WTC11 (cell line): ENCODE measurements at places on chromosomes 2 and 18. TPM values are rescaled to one million over a fixed set of nuclear protein-coding genes. Genes with fewer than 3 reads are reported as not detected.
A peak's percentile ranks its signal among the peaks of the same experiment; 100 is the strongest.

The FTCDNL1 gene
- 0.85 to 2.1 TPM (median 1.8 TPM) in 3 replicates for total RNA-seq

The SDC1 gene
- 47.3 to 52.6 TPM (median 52.6 TPM) in 3 replicates for total RNA-seq

The PROC gene
- total RNA-seq: 0.30 to 0.59 TPM (median 0.39 TPM) in 3 replicates

The STARD6 gene
- total RNA-seq: 0.23 TPM in 1 of 3 replicates, not detected in the others

The PROKR1 gene
- total RNA-seq: 2.6 to 4.4 TPM (median 2.8 TPM) in 3 replicates

The CD8B2 gene
- 0.09 TPM in 1 of 3 replicates, not detected in the others for total RNA-seq

The ASB18 gene
- total RNA-seq: not detected in 3 replicates

The DSC1 gene
- total RNA-seq: not detected in 3 replicates

The HDLBP gene
- total RNA-seq: 330 to 368 TPM (median 346 TPM) in 3 replicates

GRCh38 chr18:21684731-21685130 is 19.8 kb downstream of the ABHD3 start:
- DNase-seq: no peak

DNA sequence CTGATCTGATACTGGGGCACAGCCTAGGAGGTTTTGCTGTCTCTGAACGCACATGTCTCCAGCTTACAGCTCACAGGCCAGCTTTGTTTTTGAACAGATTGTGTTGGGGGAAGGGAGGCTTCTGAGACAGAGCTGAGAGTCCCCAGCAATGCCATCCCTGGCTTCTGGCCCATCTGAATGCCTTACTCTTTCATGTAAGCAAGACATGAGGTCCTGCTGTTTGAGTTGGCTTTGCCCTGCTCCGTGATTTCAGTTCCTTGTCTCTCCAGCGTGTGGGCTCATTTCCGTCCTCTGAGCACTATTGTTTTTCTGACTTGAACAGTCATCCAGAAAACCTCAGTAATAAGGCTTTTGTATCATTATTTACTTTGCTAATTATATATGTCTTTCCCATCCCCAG is 194.9 kb upstream of the TNP1 start:
- no peak for DNase-seq

DNA sequence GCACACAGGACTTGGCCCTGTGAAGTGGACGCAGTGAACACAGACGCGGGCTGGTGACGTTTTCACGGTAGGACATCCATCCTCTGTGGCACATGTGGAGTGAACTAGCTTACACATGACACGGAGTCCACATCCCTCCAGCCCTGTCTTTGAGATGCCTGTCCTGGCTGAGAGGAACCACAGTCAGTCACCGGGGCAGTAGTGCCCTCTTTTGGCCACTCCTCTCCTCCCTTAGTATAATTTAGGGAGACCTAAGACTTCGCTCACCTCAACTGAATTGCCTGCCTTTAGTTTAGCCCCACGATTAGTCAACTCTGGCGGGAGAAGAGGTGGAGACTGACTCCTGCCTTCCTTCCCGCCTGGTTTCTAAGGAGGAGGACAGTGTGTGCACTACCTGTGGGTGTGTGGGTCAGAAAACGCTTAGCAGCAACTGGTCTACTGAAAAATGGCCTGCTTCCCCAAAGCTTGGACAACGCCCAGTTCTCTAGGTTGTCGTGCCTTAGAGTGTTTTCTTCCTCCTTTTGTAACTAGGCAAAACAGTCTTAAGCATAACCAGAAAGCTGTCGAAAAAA is 70.6 kb downstream of the MBP start:
- no peak for DNase-seq

DNA sequence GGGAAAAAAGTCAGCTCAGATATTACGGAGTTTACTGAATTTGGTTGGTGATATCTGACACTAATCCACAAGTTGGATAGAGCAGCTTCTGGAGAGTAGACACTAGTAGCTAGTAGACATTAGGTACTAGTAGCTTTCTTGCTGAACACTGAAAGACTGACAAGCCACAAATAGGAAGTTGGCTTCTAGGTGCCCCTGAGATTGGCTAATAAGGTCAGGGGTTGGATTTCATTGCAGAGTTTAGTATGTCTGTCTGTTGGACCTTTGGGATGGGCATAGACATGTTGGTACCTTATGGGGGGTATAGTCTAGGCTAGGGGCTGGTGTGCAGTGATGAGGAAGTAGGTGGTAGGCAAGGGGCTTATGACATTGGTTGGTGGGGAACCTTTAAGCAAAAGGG is 164.9 kb upstream of the LRRTM1 start:
- no peak for DNase-seq

- no peak for DNase-seq
Observed at GRCh38 chr2:148603562-148603920, 41.0 kb upstream of the EPC2 start.

DNA sequence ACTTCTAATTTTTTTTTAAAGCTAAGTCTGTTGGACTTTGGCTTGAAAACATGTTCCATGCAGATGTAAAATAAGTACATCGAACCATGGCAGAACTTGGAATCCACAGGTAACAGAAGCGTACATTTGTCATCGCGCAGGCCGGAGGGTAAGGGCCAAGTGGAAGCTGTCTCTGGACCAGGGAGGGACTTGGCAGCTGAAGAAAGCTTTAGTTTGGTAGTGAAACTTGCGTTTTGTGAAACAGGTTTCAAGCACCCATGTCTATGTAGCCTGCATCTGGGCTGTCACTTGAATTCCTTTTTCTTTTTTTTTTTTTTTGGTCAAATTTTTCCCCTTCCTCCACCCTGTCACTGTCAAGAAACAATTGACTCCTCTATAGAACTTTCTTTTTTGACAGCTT is 20.4 kb downstream of the GRHL1 start:
- DNase-seq: no peak

DNA sequence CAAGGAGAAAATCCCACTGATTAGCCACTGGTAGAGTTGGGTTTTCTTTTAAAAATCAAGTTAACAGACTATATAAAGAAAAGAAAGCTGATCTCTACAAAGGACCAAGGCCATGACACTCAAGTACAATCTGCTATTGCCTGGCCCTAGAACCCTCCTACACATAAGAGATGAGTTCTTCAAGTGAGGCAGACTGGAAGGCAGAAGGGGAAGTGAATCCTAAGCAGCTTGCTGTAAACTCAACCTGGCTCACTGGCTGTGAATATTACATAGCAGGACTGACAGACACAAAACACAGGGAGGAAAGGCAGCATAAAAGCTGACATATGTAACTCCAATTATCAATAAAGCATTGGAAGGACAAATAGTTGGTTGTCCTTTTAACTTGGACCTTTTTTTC is 65.4 kb downstream of the TRIP12 start:
- DNase-seq: no peak

DNA sequence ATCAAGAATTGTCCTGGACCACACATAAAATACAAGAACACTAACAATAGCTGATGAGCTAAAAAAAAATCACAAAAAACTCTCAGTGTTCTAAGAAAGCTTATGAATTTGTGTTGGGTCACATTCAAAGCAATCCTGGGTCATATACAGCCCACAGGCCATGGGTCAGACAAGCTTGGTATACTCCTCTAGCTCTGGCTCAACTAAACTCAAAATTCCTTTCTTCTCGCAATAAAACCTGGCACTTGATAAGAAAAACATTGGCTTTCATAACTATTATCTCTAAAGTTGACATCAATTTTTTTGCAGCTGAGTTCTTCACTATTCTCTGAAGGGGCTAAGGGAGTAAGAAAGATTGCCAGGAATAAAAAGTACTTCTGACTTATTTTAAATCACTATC is 38.3 kb downstream of the FBXO48 start:
- no peak for DNase-seq

- DNase-seq: no peak
Observed at GRCh38 chr18:9348079-9348671, 13.6 kb downstream of the TWSG1 start.

DNA sequence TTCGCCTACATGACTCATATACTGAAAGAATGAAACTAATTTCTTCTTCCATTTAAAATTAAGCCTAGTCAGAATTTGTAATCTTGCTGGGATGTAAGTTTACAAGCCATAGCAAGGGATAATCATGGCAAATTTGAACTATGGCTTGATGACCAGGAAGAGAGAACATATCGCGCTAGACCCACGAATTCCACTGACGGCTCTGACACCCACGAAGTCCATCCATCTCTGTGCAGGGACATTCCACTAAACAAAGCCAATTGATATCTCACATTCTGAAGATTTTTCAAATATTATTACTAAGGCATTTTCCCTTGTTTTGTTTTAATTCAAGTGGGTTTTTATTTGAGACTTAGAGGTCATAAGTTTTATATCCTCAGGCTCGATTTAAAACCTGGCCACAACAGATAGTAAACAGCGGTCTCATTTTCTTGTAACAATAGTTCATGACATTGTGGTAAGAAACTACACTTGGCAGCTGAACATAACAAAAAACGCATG is 113.0 kb downstream of the QPCT start:
- DNase-seq: no peak

- no peak for DNase-seq
Observed at GRCh38 chr2:138238908-138239307, 262.7 kb upstream of the SPOPL start.

DNA sequence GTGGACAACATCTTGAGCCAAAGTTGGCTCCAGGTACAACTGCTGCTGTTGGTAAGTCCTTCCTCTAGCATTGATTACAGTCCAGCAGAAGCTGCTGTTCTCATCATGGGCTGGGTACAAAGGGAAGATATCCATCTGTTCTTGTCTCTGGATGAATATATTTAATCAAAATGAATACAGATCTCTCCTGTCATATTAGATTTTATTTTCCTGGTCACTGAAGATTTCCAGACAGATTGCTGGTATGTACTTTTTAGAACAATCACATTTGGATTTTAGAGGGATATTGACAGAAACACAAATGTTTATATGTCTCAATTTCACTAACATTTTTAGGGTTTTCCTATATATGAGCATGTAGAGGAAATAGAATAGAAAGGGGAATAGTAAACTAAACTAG is 155.4 kb upstream of the FHL2 start:
- DNase-seq: no peak

DNA sequence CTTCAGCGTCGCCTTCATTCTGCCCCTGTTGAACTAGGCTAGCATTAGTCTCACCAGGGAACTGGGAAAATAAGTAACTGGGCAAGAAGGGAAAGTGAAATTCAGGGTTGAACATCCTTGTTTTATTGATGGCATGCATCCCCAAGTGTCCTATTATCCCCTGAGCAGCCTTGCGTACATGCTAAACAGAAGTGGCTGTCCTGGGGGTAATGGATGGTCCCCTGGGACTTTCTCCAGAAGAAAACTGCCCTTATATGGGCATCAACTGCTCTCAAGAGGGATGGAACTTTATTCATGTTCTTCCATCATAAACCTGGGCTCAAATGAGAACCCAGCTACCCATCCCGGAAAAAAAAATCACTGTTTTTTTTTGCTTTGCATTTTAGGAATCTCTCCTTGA is 11.8 kb upstream of the SMIM21 start:
- DNase-seq: no peak

DNA sequence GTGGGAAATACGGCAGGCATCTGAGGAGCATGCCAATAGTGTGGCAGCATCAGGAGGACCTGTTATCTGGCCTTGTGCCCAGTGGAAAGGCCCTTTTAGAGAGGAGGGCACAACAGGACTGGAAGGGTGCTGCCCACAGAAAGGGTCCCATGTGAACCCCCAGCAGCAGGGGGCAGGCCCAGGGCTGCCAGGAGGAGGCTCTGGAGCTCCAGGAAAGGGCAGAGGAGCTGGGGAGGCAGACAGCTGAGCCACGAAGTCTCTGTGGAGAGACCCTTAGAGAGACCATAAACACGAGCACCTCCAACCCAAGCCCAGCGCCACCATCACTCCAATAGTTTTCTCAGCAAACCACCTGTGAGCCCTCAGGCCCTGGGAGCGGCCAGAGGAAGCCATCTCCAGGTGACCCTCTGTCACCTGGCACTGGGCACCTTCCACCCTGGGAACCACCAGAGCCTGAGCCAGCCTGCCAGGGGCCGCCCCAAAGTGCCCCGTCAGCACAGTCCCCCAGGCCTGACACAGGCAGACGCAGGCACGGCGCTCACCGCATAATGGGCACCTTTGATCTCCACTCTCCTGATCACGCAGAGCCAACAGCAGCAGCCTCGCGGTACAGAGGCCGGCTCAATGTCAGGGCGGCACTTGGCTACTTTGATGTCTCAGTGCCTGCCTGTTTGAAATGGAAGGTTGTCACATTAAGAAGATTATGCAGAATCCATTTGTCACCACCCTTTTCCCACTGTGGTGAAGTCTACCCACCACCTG is 162.5 kb upstream of the RAB6C start:
- DNase-seq: no peak

GRCh38 chr18:7221424-7222155 is 9.3 kb upstream of the LRRC30 start:
- peak; percentile 67 for DNase-seq

DNA sequence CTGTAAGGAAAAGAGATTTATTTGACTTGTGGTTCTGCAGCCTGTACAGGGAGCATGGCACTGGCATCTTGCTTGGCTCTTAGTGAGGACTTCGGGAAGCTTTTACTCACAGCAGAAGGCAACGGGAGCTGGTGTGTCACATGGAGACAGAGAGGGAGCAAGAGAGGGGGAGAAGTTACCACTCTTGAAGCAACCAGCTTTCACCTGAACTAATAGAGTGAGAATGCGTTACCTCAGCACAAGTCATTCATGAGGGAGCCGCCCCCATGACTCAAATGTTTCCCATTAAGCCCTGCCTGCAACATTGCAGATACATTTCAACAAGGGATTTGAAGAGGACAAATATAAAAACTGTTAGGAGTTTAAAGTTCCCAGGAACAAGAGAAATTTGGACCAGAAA is 190.0 kb downstream of the CYRIA start:
- DNase-seq: no peak

DNA sequence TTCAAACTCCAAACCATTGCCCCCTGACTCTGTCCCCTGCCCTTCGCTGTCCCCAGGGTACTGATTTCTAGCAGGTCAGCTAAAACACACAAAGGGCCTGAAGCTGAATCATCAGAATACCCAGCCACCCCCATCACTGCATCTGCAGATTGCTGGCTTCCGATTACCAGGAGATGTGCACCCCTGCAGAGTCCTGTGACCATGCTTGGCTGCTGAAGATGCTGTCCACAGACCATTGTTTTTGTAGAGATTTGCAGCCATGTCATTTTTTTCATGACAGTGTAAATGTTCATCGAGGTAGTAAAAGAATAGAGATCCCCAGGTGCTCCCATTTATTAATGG is 463.3 kb downstream of the STK39 start:
- DNase-seq: no peak

DNA sequence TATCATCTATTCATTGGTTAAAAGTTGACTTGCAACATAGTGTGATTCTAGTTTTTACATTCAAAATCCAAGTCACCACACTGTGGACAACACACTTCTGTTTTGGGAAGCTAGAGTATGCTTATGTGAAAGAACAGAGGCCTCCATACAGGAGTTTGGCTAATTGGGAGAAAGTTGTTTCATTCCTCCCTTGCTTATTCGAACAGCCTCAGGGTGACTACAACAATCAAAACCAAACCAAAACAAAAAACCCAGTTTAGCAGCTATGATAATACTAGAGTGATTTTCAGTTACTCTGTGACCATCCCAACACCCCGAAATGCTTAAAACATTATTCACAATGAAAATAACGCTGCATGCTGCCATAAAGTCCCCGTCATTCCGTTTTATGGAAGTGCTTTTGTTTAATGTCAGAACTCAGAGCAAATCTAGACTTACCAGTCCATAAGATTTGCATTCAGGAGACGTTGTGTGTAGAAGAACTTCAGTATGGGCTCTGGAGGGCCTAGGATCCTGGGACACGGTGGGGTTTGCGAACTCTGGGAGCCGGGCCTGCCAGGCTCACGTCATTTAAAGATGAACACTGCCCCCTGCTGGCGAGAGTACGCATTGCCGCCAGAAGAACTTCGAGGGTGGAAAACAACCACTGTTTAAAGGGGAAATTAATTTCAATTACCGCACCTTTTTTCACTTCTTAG is 111.4 kb downstream of the FTCDNL1 start:
- peak; percentile 86 for DNase-seq
